Spinal cord (tissue), 10 donors: ENCODE measurements at places on chromosomes 2 and 18.
A peak's percentile ranks its signal among the peaks of the same experiment; 100 is the strongest.

- no peak for DNase-seq
Observed at GRCh38 chr2:38533180-38533579, 69.5 kb downstream of the HNRNPLL start.

- no peak for DNase-seq
Observed at GRCh38 chr2:29456429-29456828, 341.2 kb downstream of the CLIP4 start.

GRCh38 chr2:16658076-16658739, 7.4 kb downstream of the CYRIA start:
- DNase-seq = no peak

DNA sequence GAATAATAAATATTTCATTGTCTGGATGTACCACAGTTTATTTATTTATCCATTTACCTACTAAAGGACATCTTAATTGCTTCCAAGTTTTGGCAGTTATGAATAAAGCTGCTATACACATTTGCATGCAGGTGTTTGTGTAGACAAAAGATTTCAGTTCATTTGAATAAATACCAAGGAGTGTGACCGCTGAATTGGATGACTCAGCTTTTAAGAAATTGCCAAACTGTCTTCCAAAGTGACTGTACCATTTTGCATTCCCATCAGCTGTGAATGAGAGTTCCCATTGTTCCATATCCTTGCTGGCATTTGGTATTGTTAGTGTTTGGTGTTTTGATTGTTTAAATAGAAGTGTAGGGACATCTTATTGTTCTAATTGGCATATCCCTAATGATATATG, 36.2 kb upstream of the FMNL2 start:
- no peak for DNase-seq

DNA sequence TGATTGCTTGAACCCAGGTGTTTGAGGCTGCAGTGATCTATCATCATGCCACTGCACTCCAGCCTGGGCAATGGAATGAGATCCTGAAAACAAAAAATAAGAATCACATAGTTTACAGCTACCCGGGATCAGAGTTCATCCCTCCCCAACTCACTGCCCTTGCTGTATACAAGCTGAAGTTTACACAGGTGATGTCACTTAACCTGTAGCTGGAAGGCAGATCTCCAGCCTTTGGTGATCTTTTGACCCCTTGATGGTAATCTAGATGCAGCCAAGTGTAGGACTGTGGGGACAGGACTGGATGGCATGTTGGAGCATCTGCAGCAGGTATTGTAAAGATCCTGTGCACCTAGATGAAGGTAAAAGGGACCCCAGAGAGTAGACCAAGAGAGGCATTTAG, 66.7 kb upstream of the SLC14A2 start:
- DNase-seq = no peak

DNA sequence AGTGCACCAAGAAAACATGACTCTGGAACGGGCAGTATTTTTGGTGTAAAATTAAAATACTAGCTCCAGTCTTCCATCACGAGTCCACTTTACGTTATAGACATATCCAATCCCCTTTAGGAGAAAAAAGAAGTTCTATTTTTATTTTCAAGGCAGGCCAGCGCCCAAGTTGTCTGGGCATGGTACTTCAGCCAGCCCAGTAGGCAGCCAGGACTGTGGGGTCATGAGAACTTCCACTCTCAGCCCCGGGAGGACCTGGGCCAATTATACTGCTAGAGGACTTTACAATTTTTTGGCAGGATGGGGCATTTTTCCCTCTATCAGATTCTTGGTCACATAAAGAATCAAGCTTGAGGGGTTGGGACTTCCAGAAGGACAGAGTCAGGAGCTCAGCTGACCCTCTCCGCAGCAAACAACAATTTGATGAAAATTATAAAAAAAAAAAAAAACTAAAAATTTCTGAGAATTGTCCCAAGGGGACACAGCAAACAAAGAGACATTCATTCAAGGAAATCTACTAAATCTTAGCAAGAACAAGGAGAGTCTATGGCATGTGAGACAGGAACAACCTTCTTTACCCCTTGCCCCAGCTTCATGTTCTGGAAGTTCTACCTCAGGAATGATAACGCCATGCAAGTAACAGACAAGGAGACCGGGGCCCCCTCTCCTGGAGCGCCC, 37.3 kb upstream of the B3GNT2 start:
- DNase-seq = no peak

DNA sequence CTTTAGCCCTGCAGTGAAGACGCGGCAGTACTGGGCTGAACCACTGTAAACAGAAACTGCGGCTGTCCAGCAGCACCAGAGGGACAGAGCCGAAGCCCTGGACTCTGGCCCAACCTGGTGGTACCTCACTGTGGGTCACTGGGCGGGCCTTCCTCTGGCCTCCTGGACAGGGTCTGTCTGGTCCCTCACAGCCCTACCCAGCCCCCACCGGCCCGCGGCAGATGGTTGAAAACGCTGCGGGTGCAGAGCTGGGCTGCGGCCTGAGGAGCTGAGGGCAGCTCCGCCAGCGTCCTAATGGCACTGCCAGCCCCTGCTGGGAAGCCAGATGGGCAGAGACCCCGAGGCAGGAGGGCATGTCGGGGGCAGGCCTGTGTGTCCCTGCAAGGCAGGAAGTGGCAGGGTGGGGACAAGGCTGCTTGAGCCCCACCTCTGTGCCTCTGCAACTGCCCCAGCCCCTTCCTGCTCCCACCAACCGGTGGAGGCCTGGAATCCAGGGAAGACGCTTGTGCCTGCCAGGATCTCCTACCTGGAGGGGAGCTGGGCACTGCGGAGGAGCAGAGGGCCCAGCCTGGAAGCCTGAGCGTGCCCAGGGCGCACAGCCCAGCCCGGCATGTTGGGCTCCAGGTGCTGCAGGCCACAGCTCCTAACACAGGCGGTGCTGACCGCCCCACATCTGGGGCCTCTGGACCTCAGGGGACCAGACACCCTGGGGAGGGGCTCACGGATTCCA, 36.3 kb downstream of the HS6ST1 start:
- no peak for DNase-seq

GRCh38 chr2:142153601-142154000, 22.8 kb upstream of the LRP1B start:
- no peak for DNase-seq

GRCh38 chr2:219104107-219105035, 43.6 kb upstream of the IHH start:
- no peak for DNase-seq

- peak; percentile 53 for DNase-seq
Observed at GRCh38 chr2:159204381-159205144, 81.9 kb downstream of the WDSUB1 start.

- DNase-seq = no peak
Observed at GRCh38 chr2:127004893-127005600, 101.9 kb downstream of the BIN1 start.

DNA sequence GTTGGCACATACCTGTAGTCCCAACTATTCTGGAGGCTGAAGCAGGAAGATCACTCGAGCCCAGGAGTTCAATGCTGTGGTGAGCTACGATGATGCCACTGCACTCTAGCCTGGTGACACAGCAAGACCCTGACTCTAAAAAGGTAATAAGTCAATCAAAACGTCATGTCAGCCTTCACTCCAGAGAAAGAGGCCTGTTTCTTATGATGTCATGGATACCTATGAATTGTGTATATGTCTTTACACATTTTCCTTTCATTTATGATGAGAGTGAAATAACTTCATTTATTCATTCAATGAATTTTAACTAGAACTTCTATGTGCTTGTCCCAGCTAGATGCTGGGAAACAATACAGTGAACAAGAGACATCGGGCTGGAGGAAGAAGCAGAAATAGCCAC, 25.0 kb upstream of the ID2 start:
- DNase-seq = no peak

GRCh38 chr2:167181134-167181533, 292.9 kb downstream of the XIRP2 start:
- no peak for DNase-seq

DNA sequence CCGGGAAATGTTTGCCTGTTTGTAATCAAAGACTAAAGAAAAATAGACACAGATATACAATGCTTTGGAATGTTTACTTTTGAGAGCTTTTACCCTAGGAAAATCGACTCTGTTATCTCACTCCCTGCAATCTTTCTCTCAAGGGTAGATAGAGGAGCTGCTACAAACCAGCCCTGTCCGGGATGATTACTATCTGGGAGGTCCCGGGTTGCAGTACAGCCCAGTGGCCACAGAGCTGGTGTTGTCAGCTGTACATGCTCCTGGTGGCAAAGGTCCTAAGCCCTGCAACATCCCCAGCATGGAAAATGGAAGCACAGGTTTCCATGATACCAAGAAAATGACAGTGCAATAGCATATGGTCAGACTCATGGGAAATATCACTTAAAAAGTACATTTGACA, 570.5 kb upstream of the SOX11 start:
- DNase-seq = no peak

DNA sequence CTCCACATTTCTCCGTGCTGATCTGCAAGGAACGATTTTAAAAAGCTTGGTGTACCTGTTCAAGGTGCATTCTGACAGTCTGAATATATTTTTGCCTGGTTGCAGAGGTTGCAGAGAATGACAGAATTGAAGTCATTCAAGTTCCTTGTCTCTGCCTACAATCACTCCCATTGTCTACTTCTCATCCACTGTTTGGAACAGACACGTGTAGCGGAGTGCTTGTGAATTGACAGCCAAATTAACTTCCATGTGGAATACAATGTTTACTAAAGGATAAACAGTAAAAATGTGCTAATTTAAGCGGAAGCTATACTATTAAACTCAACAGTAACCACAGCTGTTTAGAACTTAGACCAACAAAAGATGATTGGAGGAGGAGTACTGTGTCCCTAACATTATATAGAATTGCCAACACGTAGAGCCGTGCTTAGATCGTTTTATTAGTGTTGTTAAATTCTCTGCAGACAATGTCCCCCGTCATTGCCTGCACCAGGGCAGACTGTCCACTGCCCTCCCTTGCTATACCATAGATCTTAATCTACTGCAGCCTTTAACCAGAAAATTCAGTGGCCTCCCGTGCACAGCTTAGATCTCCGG, 87.3 kb upstream of the ZCCHC2 start:
- no peak for DNase-seq

DNA sequence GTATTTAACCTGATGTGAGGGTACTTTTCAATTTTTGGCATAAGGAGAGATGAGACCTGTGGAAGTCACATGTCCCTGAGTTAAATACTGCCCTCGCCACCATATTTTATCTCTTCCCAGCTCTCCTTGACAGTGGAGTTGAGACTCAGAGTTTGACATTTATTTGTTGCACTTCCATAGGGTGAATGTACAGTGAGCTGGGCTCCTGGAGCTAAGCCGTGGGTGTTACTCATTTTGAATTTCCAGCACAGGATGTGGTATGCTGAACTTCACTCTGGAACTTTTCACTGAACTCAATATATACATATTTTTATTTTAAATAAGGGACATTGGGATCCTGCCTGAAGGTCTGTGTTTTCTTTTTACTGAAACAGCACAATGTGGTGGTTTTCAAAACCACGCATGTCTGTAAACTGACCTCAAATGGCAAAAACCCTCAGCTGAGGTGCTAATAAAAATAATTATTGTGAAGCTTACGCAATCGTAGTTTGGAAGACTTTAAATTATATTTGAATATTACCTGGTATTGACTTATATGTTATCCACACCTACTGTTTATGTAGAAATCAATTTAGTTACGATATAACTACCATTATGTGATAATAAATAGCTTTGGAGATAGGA, 12.1 kb downstream of the RNF144A start:
- DNase-seq = no peak

DNA sequence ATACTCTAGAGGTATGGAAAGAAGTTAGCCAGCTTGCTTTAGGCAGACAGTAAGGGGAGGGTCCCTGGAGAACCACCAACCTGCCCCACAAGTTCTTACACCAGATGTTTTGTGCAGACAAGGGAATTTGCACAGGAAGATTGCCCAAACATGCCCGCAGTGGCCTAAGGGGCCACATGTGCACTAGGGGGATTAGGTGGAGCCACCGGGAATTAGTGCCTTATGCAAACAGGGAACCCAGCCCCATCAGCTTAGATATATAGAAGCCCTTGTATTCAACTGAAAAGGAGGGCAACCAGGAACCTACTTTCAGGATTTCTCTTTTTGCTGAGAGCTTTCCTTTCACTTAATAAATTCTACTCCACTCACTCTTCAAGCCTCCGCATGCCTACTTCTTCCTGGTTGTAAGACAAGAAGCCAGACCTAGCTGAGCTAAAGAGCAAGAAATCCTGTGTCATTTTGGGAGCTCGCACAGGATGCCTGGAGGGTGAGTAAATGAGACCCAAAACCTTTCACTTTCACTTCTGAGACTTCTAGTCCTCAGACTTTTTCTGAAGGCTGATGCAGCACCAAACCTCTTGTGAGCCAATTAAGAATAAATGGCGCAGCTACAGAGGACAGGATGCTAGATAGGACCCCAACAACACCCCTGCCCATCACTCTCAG, 146.3 kb downstream of the GCA start:
- DNase-seq = no peak

DNA sequence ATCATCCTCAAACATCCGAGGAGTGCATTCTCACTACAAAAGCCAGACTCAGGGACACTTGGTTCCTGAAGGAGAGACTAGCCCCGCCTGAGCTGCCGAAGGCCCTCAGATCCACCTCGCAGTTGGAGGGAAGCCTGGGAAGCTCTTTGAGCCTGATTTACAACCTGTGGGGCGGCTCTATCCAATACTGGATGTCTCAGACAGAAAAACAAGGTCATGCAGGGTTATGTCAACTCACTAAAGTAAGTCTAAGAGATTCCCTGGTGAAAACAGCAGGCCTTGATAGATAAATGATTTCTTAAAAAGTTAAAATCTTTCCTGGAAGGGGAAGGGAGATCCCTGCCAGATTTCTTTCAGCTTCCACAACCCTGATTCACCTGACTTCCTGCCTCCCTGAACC, 284.3 kb downstream of the CYP26B1 start:
- DNase-seq = no peak

DNA sequence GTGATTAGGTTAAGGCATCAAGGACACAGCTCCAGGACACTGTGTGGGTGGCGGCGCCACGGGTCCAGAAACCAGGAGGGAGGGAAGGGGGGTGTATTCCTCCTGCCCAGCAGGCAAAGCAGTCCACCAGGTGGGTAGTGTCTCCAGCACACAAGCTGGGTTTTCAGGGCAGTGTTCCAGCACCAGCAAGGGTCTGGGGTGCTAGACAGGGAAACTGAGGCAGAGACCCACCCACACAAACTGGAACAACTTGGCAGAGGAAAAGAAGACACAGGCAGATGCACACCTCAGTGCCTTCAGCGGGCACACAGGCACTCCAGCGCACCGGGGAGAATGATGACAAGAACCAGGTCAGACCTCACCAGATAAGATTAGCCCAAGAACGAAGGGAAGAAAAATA, 28.4 kb upstream of the GNAL start:
- DNase-seq = no peak
